Urothelium cell line (cell line): ENCODE measurements at places on chromosomes 6 and 20.

GRCh38 chr6:47419621-47420020 is 58.0 kb upstream of the CD2AP start:
- no peak for DNase-seq

GRCh38 chr6:15430931-15431405 is 185.1 kb downstream of the JARID2 start:
- no peak for DNase-seq

DNA sequence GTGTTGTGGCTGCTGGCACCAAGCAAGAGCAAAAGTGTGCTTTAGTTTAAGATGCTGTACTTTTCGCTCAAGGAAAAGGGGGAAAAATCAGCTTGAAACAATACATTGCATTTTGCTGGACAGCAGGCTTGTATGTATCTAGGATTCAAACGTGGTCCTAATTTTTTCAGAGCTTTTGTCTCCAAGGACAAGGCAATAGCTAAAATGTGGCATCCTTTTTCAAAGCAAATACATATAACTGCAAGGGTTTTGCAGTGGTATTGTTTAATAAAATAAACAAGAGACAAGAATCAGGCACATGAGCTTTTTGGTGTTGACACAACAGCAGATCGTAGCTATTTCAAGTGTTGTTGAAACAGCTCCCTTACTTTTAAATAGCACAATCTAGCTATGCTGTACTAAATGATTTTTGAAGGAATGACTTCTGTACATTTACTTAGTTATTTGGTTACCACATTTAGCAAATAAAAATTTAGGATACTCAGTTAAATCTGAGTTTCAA is 137.0 kb upstream of the HEY2 start:
- no peak for DNase-seq

- no peak for DNase-seq
Measured at GRCh38 chr6:152636021-152636608, 1.0 kb downstream of the SYNE1 start.

GRCh38 chr6:44567406-44567805 is 179.9 kb downstream of the CDC5L start:
- DNase-seq, result no peak

DNA sequence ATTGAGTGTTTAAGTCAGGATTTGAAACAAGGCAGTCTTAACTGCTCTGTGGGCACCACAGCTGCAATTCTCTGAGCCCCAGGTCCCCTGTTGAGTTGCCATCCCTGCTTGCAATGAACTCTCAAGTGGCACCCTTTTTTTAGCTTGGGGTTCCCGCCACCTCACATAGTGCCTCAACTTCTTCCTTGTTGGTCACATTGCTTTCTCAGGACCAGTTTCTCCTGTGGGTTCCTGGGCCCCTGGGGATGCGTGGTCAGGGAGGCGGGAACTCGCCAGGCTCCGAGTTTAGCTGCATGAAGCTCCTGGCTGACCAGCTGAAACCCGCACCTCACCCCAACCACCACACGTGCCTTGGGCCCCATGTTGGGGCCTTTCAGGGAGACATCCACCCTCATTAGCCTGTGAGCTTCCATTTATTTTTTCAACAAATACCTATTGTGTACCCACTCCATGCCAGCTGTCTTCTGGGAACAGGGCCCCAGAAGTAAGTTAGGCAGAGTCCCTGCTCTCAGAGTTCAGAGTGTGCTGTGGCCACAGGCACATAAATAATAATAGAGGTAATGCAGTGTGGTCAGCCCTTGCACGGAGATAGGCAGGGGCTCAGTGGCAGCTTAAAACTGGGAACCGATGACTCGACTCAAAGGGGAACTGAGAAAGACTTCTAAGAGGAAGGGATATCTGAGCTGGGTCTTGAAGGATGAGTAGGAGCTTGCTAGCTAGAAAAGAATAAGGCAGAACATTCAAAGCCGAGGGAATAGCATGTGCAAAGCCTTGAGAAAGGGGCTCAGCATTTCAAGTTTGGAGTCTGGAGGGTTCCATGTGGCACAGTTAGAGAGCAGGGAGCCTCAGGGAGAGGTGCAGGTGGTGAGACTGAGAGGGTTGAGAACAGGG is 33.9 kb upstream of the FAM83D start:
- no peak for DNase-seq

DNA sequence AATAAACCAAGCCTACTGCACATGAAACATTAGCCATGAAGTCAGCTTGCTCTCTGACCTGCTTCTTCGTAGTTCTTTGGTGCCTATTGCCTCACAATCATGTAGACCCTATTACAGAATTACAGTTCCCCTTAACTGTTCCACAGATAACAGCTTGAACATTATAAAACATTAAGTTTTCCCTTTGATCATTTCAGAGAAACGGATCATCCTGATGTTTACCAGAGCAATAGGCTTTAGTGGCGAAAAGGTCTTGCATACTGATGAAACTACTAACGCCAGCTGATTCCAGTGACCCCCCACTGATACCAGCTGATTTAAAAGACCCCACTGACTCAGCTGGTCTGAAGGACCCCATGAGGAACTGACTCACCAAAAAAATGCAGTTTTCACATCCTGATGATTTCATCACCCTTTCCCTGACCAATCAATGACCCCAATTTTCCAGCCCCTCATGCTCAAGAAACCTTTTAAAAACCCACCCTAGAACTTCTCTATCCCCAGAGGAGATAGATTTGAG is 39.4 kb upstream of the MLIP start:
- no peak for DNase-seq

DNA sequence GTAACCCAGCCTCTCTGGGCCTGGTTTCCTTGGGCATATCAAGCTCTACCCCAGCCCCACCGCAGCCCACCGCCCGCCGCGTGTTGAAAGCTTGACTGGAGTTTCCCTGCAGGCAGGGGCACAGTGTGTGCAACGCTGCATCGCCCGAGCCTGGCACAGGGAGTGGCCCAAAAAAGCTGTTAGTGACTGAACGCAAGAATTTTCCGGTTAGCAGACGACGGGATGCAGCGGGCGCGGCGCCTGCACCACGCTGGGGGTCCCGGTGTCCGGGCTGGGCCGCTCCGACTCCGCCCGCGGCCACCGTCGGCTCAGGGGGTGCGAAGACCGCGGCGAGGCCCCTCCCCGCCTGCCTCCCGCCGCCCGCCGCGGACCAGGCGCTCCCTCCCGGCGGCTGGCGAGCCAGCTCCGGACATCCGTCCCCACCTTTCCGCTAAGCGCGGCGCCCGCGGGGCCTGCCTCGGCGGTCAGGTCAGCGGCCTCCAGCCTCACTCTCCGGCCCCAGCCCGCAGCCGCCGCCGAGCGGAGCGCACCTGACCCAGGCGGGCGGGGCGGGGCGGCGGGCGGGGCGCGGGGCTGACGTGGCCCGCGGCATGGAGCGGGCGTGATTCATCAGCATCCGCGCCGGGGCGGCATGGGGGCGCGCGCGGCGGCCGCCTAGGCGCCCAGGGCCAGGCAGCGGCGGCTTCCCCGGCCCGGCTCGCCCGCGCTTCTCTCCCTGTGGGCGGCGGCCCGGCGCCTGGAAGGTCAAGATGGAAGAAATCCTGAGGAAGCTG is at the start of gene ARFGEF3:
ARFGEF3 (plus strand) TSS at position 602 of the 773 bp plus-strand sequence; CDS start at position 750, 148 bp downstream.
- DNase-seq, result peak; percentile 79

DNA sequence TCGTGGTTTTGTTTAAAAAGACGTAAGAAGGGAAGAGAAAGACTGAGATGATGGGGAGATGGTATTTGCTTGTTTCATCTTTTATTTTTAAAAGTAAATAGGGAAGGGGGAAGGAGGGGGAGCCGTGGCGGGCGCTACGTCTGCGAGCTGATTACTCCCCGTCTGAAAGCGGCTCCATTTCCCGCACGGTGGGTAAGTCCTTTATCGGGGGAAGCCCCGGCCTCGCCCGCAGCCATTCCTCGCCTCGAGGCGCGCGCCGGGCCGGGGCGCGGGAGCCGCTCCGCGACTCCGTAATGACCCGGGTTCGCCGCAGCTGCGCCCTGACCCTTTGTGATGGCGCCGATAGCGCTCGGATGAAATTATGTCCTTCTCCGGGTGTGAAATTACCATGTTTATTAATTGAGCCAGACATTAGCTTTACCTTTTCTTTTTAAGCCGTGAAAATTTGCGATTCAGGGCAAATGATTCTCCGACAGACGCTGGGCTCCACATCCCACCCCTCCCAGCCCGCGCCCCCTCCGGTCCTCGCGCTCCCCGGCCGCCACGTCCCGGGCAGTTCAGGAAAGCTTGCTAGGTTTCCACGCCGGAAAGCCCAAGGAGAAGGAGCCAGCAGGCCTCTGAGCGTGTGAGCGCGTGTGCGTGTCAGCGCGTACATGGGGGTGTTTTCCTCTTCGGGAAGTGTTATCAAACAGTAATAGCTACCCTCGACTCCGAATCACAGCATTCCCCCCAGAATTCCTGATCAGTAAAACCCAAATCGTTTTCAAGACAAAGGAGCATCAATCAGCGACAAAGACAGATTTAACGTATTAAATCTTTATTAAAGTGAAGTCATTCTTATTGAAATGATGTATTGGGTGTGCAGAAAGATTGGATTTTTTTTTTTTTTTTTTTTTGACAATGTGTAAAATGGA is 30.0 kb downstream of the TFAP2A start:
- DNase-seq, result no peak

- DNase-seq, result no peak
Measured at GRCh38 chr20:7399114-7399513, 541.1 kb downstream of the HAO1 start.

DNA sequence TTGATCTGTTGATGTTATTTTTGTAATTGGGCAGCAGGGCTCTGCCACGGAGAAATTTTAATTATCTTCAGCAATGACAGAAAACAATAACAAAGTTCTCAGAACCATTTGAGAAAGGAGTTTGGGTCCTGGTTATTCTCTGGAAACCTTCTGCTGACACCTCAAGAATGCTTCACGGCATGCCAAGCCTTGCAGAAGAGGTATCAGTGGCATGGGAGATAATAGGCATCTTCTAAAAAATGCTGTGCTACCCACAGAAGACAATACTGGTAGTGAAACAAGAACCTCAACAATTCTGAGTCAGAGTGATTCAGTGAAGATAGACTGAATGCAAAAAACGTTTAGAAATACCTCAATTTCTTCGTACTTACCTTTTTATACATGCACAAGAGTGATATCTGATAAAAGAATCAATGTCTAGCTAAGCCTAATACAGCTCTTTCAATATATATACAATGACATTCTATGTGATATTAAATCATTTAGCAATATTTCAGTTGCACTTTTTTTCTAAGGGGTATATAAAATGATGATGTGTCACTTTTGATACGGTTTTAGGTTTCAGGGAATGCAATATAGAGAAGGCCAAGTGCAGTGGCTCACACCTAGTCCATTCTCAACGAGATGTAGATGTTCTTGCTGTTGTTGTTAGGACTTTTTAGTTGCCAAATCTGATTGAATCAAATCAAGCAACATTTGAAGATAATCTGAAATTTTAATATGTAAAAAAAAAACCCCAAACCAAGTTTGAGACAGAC is 110.4 kb upstream of the COL21A1 start:
- peak; percentile 48 for DNase-seq

DNA sequence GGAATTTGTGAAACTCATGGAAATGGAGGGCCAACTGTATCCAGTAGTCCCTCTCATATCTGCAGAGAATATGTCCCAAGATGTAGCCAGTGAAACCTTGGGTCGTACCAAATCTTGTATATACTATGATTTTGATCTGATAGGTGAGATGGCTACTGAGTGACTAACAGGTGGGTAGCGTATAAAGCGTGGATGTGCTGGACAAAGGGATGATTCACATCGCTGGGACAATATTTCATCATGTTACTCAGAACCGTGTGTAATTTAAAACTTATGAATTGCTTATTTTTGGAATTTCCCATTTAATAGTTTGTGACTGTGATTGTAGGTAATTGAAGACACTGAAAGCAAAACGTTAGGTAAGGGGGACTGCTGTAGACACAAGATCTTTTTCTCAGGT is 144.1 kb downstream of the SMAP1 start:
- no peak for DNase-seq

- no peak for DNase-seq
Measured at GRCh38 chr6:118456982-118457381, 91.1 kb upstream of the PLN start.

DNA sequence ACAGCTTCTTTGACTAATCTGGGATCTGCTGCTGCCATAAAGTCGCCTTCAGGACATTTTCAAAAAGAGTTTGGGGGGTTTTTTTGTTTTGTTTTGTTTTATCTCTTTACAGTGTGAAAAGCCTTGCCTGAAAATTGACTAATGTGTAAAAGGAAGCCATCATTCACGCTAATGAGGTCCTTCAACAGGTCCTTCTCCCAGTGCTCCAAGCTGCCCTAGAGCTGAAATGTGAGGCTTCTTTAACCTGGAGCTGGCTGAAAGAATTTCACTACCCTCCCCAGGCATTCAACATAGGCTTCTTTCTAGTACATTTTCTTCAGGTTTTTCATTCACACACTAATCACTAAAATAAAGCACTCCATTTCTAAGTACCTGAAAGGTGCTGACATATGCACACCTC is 145.1 kb upstream of the PRDM1 start:
- no peak for DNase-seq

- no peak for DNase-seq
Measured at GRCh38 chr6:126195625-126196236, 144.2 kb upstream of the CENPW start.

DNA sequence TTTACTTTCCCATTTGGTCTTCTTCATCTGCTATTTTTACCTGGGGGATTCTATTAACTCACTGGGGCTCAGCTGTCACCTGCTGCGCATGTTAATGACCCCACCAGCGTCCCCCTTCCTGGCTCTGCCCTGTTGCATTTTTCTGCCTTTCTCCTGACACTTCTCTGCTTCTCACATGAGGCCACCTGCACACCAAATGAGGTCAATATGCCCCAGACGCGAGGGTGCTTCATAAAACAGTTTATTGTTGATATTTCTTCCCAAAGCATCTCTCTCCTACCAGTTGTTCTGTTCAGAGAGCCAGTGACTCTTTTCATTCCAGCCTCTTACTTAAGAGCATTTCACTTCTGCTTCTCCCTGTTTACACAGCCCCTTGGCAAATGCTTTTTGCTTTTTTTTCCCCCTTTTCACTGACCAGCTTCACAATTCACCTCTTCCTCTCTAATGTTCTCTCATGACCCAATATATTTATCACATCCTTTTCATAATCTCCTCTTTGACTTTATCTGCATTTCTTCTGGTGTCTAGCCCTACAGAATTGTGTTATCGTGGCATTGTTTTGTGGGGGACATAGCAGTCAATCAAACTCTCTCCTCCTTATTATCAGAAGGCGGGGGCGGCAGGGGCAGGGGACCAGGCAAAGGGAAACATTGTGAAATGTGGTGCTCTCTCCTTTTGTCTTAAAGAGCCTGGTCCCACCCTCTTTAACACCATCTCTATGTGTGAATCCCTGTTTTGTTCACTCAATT is 545.8 kb upstream of the CITED2 start:
- DNase-seq, result no peak

GRCh38 chr20:46172455-46172854 is 54.3 kb downstream of the CD40 start:
- no peak for DNase-seq

DNA sequence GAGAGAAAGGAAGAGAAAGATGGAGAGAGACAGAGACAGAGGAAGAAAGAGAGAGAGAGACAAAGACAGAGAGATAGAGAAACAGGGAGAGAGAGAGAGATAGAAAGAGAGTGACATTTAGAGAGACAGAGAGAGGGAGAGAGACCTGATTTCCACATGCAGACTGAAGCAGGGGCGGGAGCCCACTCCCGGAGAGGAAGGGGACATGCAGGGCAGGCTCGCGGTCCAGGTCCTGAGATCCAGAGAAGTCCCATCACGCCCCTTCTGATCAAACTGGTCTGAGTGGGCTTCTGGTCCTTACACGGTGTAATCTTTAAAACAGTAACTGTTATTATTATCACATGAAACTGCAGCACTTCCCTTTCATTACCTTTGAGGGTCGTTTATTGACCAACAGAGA is 62.2 kb downstream of the PHACTR3 start:
- no peak for DNase-seq

- no peak for DNase-seq
Measured at GRCh38 chr6:169095153-169095552, 158.5 kb downstream of the THBS2 start.

GRCh38 chr20:32585011-32585585 is at the start of gene NOL4L:
Gene NOL4L (minus strand): TSS chr20:32585333. CDS start chr20:32584890, 443 bp downstream.
- peak; percentile 68 for DNase-seq
